Keratinocyte (primary cell): ENCODE measurements at places on chromosomes 4 and X. TPM values are rescaled to one million over a fixed set of nuclear protein-coding genes. Genes with fewer than 3 reads are reported as not detected.

GRCh38 chr4:121192480-121192879 lies 28.4 kb upstream of the TNIP3 start:
- no peak for DNase-seq

- DNase-seq = no peak
Measured at GRCh38 chrX:85698921-85699320, 319.5 kb upstream of the POF1B start.

GRCh38 chrX:39140581-39140980 lies 339.3 kb downstream of the MID1IP1 start:
- DNase-seq = no peak

- no peak for DNase-seq
Measured at GRCh38 chr4:165394275-165394674, 15.5 kb downstream of the CPE start.

- DNase-seq = no peak
Measured at GRCh38 chr4:159983082-159983481, 880.2 kb downstream of the RAPGEF2 start.

DNA sequence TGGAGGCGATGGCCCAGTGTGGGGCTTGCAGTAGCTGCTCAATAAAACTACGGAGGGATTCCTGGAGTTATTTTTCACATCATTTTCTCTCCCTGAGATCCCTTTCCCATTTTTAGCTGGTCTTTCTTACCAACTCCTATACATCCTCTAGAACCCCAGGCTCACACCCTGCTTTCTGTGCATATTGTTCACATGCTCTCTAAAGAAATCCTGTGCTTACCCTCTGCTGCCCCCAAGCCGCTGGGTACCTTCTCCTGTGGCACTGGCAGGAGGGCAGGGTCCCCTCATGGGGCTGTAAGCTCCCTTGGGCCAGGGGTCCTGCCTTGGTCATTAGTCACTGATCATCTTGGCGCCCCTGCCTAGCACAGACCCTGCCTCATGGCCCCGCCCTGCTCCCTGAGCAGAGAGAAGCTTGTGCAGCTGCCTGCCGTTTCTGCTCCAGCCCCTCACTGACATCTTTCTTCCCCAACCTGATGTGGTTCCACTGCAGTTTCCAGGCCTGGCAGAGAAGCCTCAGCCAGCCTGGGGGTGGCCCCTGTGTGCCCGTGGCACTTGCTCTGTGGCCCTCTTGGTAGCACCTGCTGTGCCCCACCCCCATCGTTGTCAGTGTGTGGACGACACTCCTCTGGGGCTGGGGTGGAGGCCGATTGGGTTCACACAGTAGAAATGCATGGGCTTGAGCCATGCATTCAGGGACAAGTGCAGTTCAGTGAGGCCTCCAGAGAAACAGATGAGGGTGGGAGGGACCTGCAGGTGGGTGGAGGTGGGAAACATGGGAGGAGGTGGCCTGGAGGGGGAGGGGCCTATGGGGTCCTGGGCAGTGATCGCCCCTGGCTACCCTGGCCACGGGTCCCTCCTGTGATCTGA lies 69.5 kb downstream of the WFS1 start:
- DNase-seq = no peak

GRCh38 chr4:163702736-163703135 lies 208.2 kb downstream of the TMA16 start:
- DNase-seq = no peak

DNA sequence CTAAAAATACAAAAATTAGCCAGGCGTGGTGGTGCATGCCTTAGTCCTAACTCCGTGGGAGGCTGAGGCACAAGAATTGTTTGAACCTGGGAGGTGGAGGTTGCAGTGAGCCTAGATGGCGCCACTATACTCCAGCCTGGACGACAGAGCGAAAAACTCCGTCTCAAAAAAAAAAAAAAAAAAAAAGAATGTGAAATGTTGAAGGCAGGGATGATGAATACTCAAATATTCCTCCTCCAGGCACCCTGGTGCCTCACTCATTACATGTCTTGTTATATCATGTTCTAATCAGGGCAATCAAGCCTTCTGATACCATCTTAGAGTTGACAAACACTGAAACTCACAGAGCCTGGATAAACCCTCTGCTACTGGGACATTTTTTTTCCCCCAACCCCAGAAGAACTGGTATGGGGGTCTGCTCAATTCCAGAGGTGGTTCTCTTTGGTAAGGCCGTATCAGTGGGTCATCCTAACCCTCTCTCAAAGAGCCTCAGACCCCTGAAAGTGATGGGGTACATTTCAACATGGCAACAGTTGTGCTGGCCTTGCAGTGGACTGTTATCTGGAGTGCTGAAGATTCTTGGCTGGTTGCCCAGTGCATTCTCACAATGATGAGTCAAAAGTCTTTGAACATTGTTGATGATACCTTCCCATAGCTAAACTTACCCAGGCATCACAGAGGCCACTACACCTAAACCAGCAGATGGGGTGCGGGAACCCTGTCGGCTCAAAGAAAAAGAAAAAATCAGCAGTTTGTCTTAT lies 2.4 kb upstream of the SH3KBP1 start:
- DNase-seq = no peak

TLR7 gene
- polyA plus RNA-seq = 0.01 TPM in 1 of 3 replicates, not detected in the others

DNA sequence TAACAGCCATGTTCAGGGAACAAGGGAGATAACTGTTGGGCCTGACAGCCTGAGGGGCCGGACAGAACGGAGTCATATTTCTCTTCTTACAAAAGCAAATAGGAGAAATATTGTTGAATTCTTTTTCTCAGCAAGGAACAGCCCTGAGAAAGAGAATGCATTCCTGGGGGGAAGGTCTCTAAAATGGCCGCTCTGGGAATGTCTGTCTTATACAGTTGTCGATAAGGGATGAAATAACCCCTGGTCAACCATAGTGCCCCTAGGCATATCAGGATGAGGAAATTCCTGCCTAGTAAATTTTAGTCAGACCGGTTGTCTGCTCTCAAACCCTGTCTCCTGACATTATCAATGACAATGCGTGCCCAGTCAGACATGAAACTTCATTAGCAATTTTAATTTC lies 1925.5 kb downstream of the PCDH7 start:
- no peak for DNase-seq

GRCh38 chr4:183139972-183140570 lies 41.0 kb downstream of the WWC2 start:
- no peak for DNase-seq

DNA sequence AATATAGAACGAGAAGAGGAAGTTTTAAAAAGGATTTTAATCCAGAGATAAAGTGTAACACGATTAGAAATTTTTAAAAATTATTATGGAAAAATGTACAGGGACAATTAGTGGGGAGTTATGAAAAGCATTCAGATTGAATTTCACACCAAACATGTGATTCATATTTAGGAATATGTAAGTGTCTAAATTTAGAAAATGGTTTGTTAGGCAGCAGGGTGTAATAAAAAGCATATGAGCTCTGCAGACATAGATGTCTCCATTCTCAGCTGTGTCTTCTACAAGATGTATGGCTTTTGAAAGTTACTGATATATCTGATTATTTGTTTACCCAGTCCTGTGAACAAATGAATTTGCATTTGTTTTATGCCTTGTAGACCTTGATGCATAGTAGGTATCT lies 638.9 kb upstream of the AGA start:
- no peak for DNase-seq

DDX60 gene
- polyA plus RNA-seq = 33.1 to 44.6 TPM (median 38.9 TPM) in 3 replicates

TBC1D8B gene
- polyA plus RNA-seq = 3.3 to 5.4 TPM (median 4.2 TPM) in 3 replicates

- DNase-seq = no peak
Measured at GRCh38 chr4:57051524-57051923, 58.7 kb downstream of the IGFBP7 start.

SPANXN3 gene
- polyA plus RNA-seq = not detected in 3 replicates

- no peak for DNase-seq
Measured at GRCh38 chr4:56206258-56206657, 181.0 kb downstream of the AASDH start.

DNA sequence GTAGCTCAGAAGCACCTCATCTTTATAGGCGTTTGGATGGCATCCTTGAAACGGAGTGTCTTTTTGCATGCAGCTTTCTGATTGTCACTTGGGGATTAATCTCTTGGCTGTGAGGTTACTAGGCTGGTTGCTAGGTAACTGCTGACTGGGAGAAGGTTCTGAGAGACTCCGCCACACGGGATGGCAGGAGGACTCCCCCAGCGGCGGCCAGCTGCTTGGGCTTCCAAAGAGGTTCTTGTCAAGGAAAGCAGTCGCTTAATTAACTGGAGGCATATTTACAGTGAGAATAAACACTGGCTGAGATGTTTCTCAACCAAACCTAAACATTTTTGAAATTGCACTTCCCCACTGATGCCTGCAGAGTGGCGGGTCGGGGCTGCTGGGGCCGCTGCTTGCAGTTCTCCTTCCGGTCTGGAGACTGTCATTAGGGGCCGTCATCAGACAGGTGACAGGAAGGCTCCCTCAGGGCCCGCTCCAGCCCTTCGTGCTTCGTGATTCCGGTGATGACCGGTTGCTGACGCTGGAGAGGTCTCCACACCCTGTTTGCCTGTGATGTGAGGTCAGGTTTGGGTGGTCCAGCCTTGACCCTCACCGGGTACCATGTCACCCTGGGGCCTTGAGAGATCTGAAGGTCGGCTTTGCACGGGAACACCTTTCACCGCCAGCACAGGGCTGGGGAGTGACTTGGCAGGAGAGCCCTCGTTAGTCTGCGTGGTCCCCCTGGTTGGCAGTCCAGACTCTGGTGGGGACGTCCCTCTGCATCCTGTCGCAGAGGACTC lies 9.1 kb downstream of the NSG1 start:
- no peak for DNase-seq

NDST3 gene
- polyA plus RNA-seq = not detected in 3 replicates

USP26 gene
- not detected in 3 replicates for polyA plus RNA-seq

- DNase-seq = no peak
Measured at GRCh38 chr4:56259655-56260054, 127.6 kb downstream of the AASDH start.

DNA sequence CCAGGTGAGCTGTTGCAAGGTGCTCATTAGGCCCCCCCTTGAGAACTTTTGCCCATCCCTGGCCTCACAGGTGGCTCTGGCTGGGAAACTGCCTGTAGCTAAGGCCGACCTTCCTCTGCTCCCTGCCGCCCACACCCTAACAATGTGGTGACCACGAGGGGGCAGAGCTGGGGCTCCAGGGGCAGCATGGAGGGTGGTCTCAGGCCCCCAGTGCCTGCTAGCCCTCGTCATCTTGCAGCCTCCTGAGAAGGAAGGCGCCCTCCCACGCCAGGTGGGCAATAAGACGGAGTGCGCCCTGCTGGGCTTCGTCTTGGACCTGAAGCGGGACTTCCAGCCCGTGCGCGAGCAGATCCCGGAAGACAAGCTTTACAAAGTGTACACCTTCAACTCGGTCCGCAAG lies 32.4 kb downstream of the ATP2B3 start:
- DNase-seq = no peak

CT45A3 gene
- not detected in 3 replicates for polyA plus RNA-seq

TMEM31 gene
- not detected in 3 replicates for polyA plus RNA-seq

TTC29 gene
- polyA plus RNA-seq = not detected in 3 replicates

DNA sequence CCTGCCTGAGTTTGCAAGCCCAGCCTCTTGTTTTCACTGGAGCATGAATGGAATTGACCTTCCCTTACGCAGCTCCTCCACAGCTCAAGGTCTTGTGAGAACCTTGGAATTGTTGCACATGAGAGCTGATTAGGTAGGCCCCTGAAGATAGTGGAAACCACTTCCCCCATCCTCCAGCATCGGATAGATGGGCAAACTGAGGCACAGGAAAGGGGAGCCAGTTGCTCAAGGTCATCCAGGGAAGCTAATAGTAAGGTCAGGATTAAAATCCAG lies 27.2 kb downstream of the PJA1 start:
- no peak for DNase-seq

MAGEB2 gene
- not detected in 3 replicates for polyA plus RNA-seq

DNA sequence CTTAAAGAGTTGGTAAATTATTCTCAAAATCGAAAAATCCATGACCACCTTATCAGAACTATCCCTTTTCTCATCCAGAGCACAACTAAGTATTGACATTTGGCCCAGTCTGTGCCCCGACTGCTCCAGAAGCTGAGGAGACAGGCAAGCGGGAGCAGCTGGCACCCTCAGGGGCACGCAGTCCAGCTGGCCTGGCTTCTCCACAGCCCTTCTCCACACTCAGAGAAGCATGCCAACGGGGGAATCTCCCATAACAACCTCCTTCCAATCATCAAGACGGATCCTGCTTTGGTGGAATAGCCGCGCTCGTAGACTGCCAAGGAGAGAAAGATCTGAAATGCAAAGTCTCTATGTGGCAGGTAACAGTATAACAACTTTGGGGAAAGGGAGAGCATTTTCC lies 85.4 kb downstream of the AFAP1 start:
- DNase-seq = no peak

DNA sequence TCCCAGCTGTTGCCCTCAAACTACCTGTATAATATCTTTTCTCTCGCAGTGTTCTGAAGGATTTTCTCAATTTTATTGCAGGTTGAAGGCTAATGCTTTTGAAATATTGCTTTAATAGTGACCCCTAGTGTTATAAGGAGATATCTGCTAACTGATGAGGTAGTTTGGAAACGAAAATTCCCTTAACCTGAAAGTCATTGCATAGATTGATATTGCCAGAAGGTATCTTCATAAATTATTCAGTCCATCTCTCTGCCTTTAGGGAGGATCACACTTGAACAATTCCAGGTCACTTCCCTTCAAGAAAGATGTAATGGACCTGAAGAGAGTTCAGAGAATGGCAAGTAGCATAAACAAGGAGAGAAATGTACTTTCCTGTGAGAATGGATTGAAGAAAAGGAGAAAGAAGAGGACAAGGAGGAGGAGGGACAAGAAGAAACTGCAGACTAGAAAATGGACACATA lies 44.1 kb downstream of the TIGD4 start:
- no peak for DNase-seq

- DNase-seq = no peak
Measured at GRCh38 chr4:111798840-111799239, 346.4 kb upstream of the FAM241A start.

NUP54 gene
- polyA plus RNA-seq = 28.1 to 59.2 TPM (median 33.8 TPM) in 3 replicates

DNA sequence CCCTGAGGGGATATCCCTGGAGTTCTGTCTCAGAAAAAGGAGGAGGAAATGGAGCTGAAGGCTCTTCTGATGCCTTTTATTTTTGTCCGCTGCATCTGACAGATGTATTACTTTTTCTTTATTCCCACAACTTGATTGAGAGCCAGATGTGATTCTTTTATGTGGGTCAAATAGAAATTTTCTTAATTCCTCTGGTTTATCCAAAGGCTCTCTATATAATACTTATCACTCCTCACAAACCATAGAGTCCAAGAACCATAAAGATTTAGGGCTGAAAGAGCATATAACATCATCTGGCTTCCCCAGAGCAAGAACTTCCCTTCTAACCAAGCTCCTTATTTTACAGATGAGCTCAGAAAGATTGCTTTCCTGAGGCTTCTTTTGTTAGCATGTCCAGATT lies 756.7 kb upstream of the FAM241A start:
- no peak for DNase-seq

- no peak for DNase-seq
Measured at GRCh38 chr4:6389142-6389825, 83.1 kb downstream of the PPP2R2C start.

ARHGAP6 gene
- 0.01 to 0.10 TPM (median 0.05 TPM) in 3 replicates for polyA plus RNA-seq

GRCh38 chrX:120000490-120001246 lies 57.1 kb upstream of the NKAP start:
- DNase-seq = no peak

- no peak for DNase-seq
Measured at GRCh38 chrX:154986826-154987575, 35.5 kb downstream of the F8 start.

GRCh38 chr4:185392156-185392555 lies 3.6 kb downstream of the LRP2BP start:
- no peak for DNase-seq

GRCh38 chr4:86184216-86184900 lies 175.5 kb downstream of the MAPK10 start:
- no peak for DNase-seq

SOWAHD gene
- 0.05 TPM in 2 of 3 replicates, not detected in the other for polyA plus RNA-seq

GDPD2 gene
- 4.4 to 22.1 TPM (median 7.2 TPM) in 3 replicates for polyA plus RNA-seq
